ENCODE measurements at places on chromosomes 2 and 18.
A peak's percentile ranks its signal among the peaks of the same experiment; 100 is the strongest.

DNA sequence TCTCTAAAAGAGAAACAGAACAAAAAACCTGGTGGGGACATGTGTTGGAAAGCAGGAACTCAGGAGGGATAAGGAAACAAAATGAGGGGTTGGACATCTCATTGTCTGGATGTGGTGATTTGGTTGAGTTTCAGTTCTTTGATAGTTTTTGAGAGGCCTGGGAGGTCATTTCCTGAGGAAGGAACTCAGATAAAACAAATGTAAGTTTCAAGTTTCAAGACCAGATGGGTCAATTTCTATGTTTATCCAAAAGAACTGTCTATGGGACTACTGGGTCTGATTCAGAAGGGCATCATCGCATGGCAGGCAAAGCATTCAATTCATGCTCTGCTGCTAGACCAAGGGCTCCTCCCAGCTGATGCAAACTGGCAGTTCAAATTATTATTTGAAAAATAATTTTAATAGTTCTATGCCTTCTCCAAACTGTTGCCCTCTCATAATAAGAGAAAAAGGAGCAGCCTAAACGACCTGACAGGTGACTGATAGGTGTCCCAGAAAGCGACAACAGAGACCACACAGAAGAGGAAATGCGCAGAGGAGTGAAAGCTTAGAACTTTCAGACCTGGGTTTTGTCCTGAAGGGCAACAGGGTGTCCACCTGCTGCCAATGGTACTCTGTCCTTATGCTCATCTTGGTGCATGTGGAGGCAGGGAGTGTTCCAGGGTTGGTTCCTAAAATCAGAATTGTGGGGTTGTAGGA is 39.3 kb upstream of the SH3RF3 start:
- DNase-seq: no peak

GRCh38 chr2:38274286-38275276 is 102.5 kb downstream of the ATL2 start:
- DNase-seq: peak; percentile 66

DNA sequence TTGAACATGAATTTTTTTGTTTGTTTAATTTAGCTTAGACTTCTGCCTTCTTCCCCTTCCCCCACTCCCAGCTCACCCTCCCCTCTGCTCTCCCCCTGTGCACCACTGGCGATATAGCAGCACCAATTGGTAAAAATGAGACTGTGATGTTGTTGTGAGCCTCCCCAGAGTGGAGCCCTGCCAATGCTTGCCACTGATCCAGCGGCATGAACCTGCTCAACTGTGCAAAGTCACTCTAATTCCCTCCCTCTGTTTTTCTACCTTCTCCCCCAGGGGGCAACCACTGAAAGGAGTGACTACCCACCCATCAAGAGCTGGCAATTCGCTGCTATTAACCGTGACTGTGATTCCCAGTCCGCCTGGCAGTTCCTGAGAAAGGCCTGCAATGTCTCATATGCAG is 30.2 kb downstream of the KLHL14 start:
- DNase-seq: no peak

DNA sequence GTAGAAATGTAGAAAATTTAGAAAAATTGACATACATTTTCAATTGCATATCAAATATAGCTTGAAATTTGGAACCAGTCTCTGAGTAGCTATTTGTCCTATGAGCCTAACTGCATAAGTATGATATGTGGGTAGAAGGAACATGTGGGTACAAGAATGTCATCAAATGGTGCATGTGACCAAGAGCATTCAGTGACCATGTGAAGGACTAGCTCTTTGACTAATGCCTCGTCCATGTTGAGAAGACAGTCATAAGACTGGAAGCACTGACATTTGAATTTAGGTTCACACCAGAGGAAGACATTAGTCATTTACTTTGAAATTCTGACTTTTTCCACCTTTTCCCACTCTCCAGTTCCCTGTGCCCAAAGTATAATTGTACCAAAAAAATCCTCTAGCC is 12.6 kb downstream of the MRPL44 start:
- no peak for DNase-seq

DNA sequence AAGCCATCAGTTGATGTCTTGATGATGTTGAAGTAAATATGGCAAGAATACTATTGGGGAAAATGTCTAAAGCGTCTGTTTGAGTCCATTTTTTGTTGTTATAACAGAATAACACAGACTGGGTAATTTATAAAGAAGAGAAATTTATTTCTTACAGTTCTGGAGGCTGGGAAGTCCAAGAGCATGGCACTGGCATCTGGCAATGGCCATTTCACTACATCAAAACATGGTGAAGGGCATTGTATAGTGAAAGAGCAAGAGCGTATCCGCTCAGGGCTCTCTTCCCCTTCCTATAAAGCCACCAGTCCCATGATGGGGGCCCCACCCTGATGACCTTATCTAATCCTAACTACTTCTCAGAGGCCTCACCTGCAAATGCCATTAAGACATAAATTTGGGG is 29.6 kb upstream of the MRPL19 start:
- no peak for DNase-seq

GRCh38 chr2:74646201-74646600 is 1.9 kb downstream of the M1AP start:
- DNase-seq: no peak

DNA sequence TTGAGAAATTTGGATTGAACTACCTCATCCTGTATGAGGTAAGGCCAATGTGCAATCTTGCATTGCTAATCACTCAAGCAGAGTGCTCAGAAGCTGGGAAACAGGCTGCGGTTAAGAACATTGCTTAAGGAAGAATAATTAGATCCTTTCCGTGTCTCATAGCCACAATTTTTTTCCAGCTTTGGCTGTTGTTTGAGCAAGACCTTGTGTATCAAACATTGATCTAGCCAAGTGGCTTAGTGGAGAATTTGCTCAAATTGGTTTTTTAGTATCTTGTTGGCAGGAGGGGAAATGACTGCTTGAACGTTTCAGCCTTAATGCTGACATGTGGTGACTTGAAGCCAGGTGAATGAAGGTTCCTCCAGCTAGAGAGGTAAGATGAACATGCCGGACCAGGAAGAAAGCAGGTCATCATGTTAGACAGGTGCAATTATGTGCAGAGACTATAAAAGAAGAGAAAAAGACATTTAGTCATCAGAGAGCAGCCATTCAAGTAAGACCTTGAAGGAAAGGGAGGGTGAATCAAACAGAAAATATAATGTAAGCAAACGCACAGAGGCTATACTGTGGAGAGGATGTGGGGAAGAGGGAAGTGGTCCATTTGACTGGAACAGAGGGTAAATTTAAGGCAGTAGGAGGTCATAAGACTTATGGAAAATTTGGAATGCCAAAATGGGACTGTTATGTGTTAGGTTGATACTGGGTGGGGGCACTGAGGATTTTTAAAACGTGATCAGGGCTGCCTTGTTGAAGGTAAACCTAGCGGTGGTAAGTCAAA is 98.9 kb upstream of the CYP1B1 start:
- DNase-seq: no peak

GRCh38 chr2:148645539-148646230 is 1.1 kb downstream of the EPC2 start:
- DNase-seq: peak; percentile 20

DNA sequence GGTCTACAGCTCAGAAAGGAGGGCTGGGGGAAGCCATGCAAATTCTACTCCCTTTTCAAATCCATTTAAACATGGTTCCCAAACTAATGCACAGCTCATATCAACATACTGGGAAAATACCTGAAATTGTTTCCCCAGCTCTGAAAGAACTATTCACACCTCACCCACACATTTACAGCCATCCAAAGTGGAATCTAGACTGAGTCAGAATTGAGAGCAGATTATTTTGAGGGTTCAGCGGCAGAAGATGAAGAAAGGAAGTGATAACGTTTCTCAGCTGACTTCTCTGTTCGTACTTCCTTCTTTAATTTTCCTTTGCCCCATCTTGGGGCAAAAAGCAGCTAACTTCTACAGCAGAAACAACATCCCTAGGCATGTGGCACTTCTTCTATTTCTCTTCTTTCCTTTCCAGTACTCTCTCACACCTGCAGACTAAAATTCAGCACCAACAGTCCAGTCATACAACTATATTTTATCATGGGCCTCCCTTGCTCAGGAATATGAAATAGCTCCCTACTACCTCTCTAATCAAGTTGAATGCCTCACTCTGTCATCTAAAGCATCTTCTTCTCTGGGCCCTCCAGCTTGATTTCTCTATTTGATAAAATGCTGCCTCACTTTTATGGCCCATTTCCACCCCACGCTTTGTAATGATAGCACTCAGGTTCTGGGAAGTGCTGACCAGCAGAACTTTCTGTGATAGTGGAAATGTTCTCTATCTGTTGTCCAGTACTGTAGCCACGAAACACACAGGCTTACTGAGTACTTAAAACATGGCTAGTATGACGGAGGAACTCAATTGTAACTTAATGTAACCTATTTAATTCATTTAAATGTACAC is 35.9 kb downstream of the ARHGAP25 start:
- no peak for DNase-seq

GRCh38 chr2:231170055-231170454 is 28.4 kb upstream of the ARMC9 start:
- DNase-seq: no peak

DNA sequence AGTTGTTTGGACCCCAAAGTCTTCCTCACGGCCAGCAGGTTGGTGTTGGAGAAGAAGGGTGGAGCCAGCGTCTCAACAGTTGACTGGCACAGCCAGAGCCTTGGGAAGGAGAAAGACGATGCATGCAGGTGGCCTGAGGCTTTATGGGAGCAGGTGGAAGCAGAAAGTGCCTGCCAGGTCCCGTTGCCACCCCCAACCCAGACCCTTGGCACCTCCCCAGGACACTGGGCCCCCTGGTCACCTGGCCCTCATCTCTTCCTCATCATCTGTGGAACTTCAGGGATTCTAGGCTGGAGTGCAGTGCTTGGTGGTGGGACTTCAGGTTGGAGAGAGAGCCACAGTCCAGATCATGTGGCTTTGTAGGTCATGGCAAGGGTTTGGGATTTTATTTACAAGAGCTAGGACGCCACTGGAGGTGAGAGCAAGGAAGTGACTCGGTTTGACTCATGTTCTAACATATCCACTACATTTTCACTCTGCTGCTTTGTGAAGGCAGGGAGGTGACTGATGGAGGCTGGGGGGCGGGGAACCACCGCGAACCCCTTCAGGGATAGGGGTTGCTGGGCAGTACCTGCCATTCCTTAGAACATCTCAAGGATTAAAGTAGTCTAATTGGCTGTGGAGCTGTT is 62.5 kb upstream of the B3GNT7 start:
- no peak for DNase-seq

GRCh38 chr2:12663306-12664037 is 53.3 kb upstream of the TRIB2 start:
- no peak for DNase-seq

GRCh38 chr18:52888014-52888413 is 548.0 kb downstream of the DCC start:
- no peak for DNase-seq

DNA sequence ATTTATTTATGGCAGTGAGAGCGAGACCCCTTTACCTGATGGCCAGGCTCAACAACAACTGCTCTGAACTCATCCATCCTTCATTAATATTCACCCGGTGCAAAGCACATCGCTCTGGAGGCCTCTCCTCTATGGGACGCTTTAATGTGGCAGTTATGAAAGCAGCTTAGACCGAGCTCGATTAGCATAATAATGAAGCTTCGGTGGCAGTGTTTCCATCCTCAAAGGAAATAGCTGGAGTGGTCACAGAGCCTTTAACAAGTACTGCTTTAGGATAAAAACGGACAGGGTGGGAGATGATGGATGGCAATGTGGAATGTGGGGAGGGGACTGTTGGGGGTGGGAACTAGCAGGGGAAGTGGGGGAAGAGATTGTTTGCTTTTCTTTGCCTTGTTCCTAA is 243.9 kb downstream of the SLC4A3 start:
- no peak for DNase-seq

- DNase-seq: no peak
Measured at GRCh38 chr2:24123922-24124580, 782 bp downstream of the FAM228B start.

- DNase-seq: no peak
Measured at GRCh38 chr2:20556756-20557155, 94.1 kb downstream of the HS1BP3 start.

DNA sequence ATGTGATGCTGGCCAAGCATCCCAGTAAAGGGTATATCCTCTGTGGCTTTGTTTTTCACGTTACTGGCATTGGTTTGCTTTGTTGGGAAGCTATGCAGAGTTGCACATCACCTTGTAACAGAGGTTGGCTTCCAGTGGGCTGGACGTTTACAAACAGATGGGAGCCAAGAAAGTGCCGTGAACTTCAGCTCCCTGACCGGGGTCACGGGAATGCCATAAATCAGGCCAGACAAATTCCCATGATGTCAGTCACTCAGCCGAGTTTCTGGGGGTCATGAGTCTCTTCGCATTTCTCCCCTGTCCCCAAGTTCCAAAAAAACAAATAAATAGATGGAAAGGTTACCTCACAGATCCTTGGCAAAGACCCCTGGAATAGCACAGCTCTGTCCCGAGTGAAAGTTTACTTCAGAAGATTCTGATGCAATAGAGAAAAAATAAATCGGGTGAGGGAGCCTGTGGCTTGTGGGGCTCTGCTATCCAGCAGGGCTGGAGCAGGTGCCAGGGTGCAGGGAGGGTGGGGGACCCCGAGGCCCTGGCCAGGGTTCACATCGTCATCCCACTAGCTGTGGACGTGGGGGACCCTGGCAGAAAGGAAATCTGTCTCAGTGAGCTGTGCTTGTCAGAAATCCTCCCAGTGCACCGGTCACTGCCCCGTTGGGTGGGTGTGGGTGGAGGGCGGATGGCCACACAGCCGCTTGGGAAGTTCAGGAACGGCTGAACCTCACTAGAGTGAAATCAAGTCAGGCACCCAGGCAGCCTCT is 27.8 kb downstream of the TWIST2 start:
- DNase-seq: no peak
